ENCODE measurements at places on chromosomes 13 and 19.

DNA sequence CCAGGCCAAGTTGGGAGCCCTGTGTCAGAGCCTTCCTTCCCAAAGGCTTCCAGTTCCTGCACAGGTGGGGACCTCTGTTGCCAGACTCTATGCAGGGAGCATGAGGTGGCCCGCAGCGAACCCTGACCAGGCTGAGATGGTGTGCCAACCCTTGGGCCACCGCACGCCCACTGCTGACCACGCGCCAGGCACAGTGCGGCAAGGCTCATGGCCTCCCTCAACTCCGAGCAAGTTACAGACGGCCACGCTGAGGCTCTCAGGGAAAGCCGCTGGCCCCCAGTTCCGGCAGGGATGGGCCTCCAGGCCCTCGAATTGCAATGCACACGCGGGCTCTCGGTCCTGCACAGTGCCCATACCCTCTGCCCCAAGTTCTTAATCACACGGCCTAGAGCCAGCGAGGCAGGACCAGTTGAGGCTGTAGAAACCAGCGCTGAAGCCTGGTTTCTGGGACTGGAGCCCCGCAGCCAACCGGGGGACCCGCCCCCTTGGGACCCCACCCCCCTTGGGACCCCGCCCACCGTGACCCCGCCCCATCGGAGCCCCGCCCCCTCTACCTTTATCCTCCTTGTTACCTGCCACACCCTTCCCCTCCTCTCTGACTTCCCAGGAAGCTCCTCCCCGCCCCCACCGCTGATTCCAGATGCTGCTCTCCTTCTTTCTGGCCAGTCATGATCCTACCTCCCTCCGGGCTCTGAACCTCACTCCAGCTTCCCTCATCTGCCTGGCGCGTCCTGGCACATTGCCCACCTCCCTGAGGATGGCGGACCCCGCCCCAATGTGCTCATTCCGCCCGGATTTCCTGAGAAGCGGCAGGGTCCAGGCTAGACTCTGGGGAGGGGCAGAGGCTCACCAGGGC lies 6.0 kb downstream of the PEX11G start:
- no peak for DNase-seq

DNA sequence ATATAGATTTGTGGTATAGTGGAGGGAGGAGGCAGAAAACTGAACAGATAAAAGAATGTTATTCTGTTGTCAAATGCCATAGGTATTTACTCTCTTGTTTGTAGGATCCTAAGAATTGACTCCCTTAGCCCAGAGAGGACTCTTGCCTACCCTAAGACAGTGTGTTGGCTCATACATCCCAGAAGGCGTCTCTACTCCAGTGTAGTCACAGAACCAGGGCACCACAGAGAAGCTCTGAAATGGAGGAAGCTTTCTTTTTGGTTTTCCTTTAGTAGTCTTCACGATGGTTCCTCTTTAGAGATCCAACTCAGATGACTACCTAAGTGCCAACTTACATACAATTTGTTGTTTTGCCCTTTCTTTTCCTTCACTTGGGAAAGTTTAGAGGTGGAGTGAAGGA lies 14.0 kb downstream of the GPR183 start:
- no peak for DNase-seq

DNA sequence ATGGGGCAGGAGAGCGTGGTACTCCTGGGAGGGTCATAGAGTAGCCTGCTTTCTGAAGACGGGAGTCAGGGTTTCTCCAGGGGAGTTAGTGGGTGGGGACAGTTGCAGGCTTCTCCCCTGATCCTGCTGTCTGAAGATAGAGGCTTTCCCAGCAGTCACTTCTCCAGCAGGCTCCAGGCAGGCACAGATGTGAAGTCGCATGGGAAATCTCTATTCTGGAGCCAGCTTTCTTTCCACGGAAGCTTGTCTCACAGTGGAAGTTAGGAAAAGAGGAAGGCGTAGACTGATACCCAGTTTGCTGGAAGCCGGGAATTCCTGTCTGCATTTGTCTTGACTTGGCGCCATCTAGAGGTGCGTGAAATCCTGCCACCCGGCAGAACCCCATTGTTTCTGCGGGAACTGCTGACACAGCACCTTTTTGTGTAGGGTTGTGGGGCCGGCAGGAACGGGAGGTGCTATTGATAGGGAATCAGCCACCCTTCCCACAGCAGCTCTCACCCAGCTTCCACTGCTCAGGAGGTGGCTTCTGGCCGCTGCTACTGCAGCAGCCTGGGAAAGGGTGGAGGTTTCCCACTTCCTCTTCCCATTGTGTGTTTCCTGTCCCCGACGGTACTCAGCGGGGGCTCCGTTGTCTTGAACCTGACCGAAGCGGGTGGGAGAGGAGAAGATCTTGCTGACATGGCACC lies 28.5 kb upstream of the NPAS1 start:
- peak; percentile 72 for DNase-seq

DNA sequence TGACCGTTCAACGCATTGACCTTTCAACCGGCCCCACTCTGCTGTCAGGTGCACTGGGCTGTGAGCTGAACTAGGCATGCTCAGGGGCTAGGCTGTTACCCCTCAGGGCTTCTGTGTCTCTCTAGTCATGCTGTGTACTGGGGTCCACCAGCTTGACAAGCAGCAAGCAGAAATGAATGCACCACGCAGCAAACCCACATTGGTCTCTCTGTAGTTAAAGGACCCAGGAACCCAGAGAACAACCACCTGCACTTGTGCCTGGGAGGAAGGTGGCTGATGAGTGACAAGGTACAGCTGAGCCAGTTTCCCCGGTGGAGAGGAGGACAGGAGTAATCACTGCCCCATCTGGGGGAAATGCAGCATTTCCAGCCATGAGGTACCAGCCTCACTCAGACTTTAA lies 159.9 kb downstream of the USP12 start:
- no peak for DNase-seq

GRCh38 chr19:33333642-33334041 lies 31.3 kb upstream of the CEBPA start:
- no peak for DNase-seq

GRCh38 chr13:23934520-23934919 lies 37.2 kb upstream of the C1QTNF9B start:
- DNase-seq: no peak

- DNase-seq: no peak
Observed at GRCh38 chr19:56291867-56292266, 19.3 kb downstream of the EDDM13 start.

DNA sequence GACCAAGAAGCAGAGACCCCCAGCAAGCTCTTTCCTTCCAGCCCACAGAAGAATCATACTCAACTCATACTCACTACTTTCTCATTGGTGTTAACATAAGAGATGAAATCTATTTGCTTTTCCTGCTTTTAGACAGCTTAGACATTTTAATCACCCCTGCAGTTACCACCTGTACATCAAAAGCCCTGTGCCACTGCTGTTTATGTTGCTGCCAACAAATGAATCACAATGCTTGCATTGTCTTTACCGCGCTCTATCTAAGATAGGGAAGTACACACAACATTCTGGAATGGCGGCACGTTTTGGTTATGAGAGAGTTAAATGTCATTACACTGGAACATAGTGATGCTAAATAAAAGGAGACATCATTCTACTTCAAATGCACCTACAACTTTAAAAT lies 95.1 kb downstream of the ABCC4 start:
- no peak for DNase-seq

Data from GM20000 (cell line).